ENCODE measurements at places on chromosomes 4 and X. TPM values are rescaled to one million over a fixed set of nuclear protein-coding genes. Genes with fewer than 3 reads are reported as not detected.

KLHL4 gene
- total RNA-seq: 2.7 TPM

LEF1 gene
- total RNA-seq: 0.19 TPM

MAGT1 gene
- 47.1 TPM for total RNA-seq

SCML2 gene
- 1.2 TPM for total RNA-seq

BTK gene
- not detected for total RNA-seq

CTAG1A gene
- not detected for total RNA-seq
